Breast epithelium (tissue), 4 donors: ENCODE measurements at places on chromosomes 7 and 10.

DNA sequence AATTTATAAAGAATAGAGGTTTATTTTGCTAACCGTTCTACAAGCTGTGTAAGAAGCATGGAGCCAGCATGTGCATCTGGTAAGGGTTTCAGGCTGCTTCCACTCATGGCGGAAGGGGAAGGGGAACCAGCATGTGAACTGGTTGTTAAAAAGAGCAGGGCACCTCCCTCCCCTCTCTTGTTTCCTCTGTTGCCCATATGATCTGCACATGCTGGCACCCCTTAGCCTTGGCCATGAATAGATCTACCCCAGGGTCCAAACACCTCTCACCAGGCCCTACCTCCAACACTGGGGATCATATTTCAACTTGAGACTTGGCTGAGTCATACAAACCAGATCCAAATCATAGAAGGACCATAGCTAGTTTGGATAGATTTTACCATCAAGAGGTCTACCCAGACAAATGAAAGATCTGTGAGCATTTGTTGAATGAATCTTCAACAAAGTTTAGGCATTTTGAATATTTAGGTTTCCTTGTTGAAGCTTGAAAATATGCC, 36.0 kb upstream of the NRP1 start:
- H3K36me3 ChIP-seq, result no peaks in the 10 kb centered on the region
- H3K27ac ChIP-seq, result no peak overlapping the region
- H3K27me3 ChIP-seq, result no peaks in the 10 kb centered on the region
- H3K4me1 ChIP-seq, result no peaks in the 10 kb centered on the region
- no peak for DNase-seq

GRCh38 chr7:29277436-29278215, 83.1 kb downstream of the CHN2 start:
- H3K36me3 ChIP-seq, result no peaks in the 10 kb centered on the region
- no peak overlapping the region for H3K27ac ChIP-seq
- DNase-seq, result no peak
- no peaks in the 10 kb centered on the region for H3K27me3 ChIP-seq

GRCh38 chr10:98444314-98445006, 2.3 kb downstream of the HPS1 start:
- no peaks in the 10 kb centered on the region for H3K4me1 ChIP-seq
- no peak for DNase-seq
- peaks cover 5% of the 10 kb centered on the region for H3K36me3 ChIP-seq
- no peak overlapping the region for H3K27ac ChIP-seq

DNA sequence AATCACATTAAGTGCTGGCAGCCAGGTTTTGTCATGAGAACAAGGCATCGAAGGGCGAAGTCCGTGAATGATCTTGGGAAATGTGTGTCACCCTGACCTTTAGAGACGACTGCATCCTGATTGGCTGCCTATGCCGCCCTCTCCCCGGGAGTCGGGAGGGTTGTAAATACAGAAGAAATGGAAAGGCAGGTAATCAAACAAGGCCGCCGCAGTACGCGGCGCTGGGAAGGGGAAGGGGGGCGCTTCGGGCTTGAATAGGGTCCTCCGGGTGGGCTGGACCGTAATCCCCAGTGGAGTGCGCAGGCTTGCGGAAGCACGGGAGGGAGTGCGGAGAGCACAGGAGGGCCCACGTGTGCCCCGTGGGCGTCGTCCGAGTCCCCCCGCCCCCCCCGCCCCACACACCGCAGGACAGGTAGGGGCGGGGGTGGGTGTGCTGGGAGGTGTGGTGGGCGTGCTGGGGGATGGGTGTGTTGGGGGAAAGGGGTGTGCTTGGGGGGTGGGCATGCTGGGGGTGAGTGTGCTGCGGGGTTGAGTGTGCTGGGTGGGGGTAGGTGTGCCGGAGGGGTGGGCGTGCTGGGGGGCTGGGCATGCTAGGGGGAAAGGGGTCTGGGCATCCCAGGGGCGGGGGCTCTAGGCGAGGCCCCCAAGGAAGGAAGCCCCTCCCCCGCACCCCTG, 169.4 kb downstream of the ARHGAP12 start:
- H3K4me3 ChIP-seq, result peak overlapping the region; percentile 83
- no peaks in the 10 kb centered on the region for H3K27me3 ChIP-seq
- H3K4me1 ChIP-seq, result no peaks in the 10 kb centered on the region
- H3K36me3 ChIP-seq, result no peaks in the 10 kb centered on the region

DNA sequence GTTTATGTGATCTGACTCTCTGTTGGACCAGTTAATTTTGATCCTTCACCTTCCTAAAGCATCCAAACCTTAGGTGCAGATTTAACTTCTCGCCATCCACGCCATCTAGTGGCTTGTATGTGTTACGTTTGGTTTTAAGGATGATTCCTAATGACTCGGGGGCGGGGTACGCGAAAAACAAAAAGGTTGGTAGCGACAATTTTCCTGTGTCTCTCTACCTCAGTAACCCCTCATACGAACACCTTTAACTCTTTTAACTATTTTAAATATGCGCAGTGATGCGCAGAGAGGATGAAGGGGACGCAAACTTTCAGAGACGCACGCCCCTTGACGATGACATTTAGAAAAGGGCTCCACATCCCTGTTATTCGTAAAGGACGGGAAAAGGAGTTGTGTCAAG, 714 bp upstream of the KCND2 start:
- no peaks in the 10 kb centered on the region for H3K27me3 ChIP-seq
- H3K36me3 ChIP-seq, result no peaks in the 10 kb centered on the region
- H3K4me1 ChIP-seq, result no peaks in the 10 kb centered on the region
